A549 (cell line): ENCODE measurements at places on chromosomes 11 and 22.
A peak's percentile ranks its signal among the peaks of the same experiment; 100 is the strongest.

DNA sequence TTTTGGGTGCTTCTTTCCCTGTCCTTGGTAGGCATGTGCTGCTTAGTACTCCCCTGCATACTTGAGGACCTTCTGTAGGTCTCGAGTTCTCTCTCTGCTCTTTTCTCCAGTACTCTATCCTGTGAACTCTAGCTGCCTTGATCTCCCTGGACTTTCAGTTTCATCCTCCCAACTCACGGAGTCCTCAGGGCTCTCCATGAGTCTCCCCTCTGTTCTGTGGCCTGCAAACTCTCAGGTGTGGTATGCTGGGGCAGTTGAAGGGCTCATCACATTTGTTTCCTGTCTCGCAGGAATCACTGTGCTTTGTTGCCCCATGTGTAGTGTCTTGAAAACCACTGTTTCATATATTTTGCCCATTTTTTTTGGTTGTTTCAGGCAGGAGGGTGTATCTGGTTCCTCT, 3.3 kb upstream of the PACS1 start:
- DNase-seq: no peak

DNA sequence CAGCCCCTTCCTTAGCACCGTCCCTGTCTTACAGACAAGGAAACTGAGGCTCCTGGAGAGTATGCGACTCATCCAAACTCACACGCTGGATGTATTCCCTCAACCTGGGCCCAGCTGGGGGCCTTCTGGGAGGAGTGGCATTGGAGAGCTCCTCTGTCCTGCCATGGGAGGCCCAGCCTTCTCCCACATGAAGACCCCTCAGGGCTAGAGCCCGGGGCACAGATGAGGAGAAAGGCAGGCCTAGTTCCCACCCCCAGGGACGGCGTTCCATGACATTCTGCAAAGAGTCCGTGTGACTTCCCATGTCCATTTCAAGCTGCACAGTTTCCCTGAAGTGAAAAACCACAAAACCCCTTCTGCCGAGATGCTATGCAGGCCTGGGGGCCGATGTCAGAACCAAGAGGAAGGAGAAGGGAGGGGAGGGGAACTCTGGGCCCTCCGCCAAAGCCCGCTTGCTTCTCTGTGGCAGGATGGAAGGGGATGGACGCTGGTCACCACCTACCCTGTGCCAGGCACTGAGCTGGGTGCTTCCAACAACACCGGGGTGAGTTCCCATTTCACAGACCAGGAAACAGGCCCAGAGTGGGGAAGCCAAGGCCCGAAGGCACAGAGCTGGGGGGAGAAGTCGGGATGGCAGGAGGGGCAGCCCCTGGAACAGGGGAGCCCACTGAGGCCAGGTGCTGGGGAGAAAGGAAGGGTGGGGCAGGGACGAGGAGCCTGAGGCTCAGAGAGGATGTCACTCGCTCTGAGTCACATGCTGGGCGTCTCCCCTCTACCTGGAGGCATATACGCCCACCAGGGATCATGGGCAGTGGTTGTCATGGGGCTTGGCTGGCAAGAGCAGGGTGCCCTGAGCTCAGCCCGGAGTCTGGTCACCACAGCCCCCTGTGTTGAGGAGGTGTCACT, 15.7 kb downstream of the RAC2 start:
- DNase-seq: no peak

DNA sequence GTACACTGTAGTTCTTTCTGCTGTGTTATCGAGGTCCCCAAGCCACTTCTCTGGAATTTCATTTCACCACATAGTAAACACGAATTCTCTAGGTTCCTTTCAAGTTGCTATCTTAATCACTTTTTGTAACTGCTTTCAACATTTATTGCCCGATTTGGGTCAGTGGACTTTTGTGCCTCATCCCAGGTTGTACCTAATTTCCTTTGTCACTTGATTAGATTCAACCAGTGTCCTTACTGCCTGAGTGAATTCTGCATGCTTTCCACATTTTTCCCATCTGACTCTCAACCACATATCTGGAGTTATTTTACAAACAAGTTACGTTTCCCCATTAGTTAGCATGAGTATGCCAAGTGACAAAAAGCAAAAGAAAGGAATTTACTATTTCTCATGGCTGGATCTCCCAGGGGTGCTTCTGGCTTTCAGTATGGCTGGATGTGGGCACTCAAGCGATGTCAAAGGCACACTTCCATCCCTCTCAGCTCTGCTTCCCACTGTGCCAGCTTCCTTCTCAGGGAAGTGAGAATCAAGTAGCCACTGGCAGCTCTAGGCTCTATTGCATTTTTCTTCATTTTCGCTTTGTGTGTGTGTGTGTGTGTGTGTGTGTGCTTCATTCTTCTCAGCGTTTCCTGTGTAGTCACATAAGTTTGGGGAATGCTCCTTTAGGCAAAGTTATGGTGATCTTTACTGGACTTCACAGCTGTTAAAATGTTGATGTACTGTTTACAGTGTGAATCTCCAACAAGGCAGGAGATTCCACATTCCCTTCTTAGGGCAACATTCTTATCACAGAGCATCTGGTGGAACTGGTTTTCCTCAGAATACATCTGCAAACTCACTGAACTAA, 128.9 kb downstream of the DBX1 start:
- no peak for DNase-seq

GRCh38 chr11:11480971-11481370, 127.9 kb upstream of the CSNK2A3 start:
- DNase-seq: no peak

DNA sequence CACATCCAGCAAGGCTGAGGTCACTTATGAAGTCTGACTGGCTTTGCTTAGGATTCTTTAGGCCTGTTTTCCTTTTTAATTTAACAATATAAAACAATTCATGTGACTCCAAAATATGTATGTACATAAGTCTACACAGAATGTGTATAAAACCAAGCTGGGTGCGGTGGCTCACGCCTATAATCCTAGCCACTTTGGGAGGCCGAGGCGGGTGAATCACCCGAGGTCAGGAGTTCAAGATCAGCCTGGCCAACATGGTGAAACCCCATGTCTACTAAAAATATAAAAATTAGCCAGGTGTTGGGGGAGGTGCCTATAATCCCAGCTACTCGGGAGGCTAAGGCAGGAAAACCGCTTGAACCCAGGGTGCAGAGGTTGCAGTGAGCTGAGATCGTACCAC, 83.1 kb downstream of the SHANK2 start:
- no peak for DNase-seq

- DNase-seq: no peak
These were observed 161.8 kb upstream of the GRK3 start for GRCh38 chr22:25402501-25403283.

GRCh38 chr11:60064111-60064510, 7.6 kb downstream of the MS4A3 start:
- DNase-seq: no peak

GRCh38 chr11:70574725-70575347, 176.5 kb downstream of the CTTN start:
- DNase-seq: no peak

DNA sequence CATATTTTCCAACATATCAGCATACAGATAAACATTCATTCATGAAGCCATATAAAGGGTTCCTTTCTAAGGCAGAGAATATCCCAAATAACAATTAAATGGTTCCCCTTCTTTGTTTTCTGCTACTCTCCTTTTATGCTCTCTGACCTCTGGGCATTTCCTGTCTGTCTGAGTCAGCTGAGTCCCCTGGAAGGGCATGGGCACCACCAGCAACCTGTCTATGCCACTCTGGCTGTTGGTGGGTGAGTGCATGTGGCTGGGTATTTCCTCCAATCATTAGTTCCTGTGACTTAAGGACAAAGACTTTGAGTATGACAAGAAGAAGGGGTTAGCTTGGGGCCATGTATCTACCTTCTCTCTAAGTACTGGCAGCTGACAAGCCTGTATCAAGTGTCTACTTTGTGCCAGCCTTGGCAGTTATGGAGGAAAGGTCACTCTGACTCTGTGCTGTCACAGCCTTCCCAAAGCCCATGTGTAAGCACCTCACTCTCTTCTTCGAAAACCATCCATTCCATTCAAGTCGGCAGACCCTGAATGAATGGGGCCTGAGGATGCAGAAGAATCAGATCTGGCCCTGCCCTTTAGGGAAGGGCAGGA, 86.3 kb upstream of the PHOX2A start:
- DNase-seq: no peak

DNA sequence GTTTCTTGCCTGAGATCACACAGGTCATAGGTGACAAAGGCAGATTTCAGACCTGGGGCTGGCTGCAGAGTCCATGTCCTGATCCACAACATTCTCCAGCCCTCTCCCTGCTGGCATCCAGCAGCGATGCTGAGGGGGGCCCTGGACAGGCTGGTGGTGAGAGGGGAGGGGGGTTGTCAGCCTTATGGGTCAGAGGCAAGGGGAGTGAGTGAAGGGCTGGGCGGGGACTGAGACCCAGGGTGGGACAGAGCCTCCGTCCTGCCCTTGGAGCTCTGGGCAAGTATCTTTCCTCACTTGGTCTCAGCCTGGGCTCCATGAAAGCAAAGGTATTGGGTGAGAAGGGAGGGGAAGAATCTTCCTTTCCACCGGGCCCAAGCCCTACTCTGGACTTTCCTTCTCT, 66.7 kb upstream of the RASD2 start:
- no peak for DNase-seq

DNA sequence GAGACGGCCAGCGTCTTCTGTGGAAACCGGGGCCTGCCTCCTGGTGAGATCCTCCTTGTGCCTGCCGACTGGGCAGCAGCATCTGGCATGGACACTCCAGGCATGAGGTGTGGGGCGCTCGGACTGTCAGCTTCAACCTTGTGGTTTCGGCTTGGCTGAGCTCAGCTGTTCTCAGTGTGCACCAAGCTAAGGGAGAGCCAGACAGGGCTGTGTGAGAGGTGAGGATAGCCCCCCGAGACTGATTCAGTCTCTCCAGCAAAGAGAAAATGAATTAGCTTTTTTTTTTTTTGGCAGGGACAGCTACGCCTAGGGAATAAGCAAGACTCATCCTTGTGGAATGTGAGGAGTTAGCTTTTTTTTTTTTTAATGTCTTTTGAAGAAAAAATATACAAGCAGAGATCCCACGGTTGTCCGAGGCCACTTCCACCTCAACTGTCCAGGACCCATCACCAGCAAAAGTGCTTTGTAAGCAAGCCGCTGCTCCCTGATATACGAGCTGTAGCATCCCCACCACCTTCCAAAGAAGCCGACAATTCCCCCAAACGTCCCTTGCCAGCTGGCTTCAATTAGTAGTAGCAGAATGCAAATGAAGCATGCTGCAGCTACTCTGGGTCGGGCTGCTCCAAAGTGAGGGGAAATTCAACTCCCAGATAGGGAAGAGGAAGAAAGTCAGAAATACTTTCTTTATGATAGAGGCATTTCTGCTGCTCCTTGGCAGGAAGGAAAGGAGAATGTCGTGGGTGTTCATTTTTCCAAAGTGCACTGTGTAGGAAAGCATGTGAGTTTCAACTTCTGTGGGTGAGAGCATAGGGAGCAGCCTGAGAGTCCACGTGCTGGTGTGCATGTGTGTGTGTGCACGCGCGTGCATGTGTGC, 9.7 kb upstream of the THY1 start:
- DNase-seq: no peak

GRCh38 chr22:21052715-21053459, 7.1 kb downstream of the LRRC74B start:
- DNase-seq: no peak

DNA sequence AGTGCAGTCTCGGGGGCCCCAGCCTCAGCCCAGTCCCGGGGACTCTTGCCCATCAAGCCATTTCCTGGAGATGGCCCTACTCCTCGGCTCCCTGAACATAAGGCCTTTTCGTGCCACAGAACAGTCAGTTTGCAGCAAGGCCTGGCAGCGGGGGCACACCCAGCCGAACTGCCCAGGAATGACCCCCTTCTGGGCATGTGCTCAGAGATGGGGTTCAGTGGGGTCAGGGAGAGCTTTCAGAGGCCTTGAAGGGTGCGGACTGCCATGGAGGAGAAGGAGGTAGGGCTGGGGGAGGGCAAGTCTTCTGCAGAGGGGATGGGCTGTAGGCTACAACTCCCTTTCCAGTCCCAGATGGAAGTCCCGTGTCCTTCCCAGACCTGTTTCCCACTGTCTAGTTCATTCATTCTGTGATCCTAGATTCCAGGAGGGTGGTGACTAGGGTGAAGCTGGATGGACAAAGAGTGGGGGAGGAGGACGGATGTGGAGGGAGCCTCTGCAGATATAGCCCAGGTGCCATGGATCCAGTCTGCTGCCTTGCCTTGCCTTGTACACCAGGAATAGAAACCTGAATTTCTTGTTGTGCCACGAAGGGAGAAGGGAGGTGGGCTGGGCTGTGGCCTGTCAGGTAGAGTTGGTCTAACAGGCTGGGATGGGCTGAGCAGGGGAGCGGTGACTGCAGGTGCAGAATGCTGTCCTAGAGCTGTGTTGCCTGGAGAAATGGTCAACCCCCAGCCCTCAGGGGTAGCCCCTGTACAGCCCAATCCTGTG, 14.2 kb upstream of the OMP start:
- no peak for DNase-seq

DNA sequence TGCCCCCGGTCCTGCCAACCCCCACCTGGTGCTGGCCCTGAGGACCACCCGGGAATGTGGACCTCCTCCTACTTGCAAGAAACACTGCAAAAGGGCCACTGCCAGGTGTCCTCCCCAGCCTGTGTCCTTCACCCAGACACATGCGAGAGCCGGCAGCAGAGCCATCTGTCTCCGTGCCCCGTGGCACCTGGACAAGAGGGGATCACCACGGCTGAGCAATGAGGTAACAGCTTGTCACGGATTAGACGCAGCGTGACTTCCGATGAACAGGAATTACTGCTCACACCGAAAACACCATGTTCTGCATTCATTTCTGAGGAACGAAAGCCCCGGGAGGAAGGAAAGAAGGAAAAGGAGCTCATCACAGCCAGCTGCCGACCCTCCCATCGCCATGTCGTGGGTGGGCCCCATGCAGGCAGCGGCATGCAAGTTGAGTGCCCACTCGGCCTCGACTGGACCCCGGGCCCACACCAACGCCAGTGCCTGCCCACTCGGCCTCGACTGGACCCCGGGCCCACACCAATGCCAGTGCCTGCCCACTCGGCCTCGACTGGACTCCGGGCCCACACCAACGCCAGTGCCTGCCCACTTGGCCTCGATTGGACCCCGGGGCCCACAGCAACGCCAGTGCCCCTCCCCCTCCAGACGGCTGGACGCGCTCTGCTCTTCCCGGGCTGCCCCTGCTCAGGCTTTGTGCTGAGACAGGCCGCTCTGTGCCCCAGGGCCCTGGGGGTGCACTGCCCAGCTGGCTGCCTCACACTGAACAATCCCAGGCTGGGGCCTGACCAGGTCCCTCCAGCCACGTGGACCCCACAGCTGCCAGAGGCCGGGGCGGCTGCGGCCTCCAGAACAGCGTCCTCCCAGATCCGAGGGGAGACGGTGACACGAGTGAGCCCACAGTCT, 22.0 kb downstream of the CHID1 start:
- DNase-seq: no peak

GRCh38 chr11:17519061-17519885, 24.9 kb downstream of the USH1C start:
- no peak for DNase-seq

GRCh38 chr11:10623797-10624761, 55.6 kb upstream of the LYVE1 start:
- peak; percentile 57 for DNase-seq

- DNase-seq: no peak
These were observed 131.9 kb downstream of the SLC1A2 start for GRCh38 chr11:35287344-35287890.
